ENCODE measurements at places on chromosomes 13 and 19. TPM values are rescaled to one million over a fixed set of nuclear protein-coding genes. Genes with fewer than 3 reads are reported as not detected.
A peak's percentile ranks its signal among the peaks of the same experiment; 100 is the strongest.

- DNase-seq = no peak
Measured at GRCh38 chr19:18606281-18607225, at the start of gene CRLF1. Gene CRLF1, minus strand, starts transcription at chr19:18606799. Its CDS starts 143 bp downstream, at chr19:18606656.

DNA sequence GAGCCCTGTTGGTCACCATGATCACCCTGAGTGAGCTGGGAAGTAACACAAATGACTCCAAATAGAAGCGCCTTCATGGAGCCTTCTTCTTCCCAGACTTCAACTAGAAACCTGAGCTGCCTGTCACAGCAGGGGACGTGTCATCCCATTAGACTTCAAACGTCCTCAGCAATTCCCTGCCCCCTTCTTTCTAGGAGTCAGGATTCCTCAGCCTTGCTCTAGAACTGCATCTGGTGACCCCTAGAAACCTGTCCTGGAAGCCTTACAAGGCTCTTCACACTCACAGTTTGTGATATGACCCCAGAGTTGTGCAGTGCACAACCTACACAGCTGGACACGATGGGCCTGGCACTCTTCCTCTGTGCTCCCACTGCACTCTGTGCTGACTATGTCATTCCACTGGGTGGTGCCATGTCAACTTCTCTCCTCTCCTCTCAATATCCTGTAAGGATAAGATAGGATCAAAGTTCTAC is 23.6 kb upstream of the TTYH1 start:
- DNase-seq = no peak

- DNase-seq = no peak
Measured at GRCh38 chr19:19260417-19261214, 12.5 kb downstream of the TM6SF2 start.

DNA sequence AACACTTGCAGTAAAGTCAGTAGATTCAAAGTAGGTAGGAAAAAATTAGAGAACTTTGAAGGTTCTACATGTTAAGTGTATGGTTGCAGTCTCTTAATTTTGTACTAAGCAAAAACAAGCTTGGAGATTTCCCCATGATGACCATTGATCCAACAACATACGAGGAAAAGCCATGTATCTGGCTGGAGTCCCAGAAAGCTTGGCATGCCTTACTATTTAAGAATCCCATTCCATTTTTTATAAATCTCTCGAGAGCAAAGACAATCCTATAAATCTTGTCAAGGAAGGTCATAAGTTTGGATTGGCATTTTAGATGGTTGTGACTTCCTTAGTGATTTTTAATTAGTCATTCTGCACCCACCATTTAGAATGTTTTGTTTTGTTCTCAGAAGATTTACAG is 495.9 kb downstream of the GPC5 start:
- DNase-seq = no peak

- DNase-seq = no peak
Measured at GRCh38 chr19:3565139-3565538, 7.6 kb upstream of the HMG20B start.

The SERP2 gene
- 1.1 TPM for total RNA-seq

DNA sequence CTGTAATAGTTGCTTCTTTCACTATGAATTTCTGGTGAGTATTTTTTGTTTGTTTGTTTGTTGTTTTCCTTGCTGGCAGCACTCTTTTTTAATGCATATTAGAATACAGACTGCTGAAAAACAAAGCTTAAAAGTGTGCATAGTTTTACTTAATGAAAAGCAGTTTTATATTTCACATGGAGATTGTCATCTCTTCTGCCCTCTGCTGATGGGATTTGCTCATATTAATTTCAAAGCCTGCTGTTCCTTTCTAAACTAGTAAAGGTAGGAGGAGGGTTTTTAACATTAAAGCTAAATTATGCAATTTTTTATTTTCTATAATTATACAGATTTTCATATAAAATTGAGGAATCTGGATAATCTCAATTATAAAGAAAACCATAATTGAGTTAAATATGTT is 692.6 kb upstream of the SLITRK1 start:
- DNase-seq = no peak

The OR10H1 gene
- total RNA-seq = not detected

The EXOC3L2 gene
- not detected for total RNA-seq

DNA sequence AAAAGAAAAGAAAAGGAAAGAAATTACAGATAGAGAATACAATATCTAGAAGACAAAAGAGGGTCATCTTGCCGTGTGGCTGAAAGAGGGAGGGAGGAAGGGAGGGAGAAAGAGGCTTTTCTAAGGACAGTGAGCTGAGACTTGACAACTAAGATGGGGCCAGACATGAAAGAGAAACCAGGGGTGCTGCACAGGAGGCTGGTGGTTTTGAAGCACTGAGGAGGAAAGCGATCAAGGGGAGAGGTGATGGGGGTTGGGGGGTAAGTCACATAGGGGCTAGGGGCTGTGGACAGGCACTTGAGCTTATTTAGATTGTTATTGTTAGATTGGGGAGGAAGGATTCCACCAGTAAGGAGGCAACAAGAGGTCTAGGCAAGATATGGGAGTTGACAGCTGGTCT is 17.3 kb downstream of the PNPLA6 start:
- DNase-seq = no peak

GRCh38 chr19:21322528-21322927 is 6.7 kb downstream of the ZNF708 start:
- DNase-seq = no peak

- DNase-seq = no peak
Measured at GRCh38 chr13:73924607-73925006, 209.6 kb downstream of the KLF12 start.

The TNFRSF19 gene
- not detected for total RNA-seq

GRCh38 chr19:54532528-54532927 is 29.9 kb downstream of the LAIR2 start:
- DNase-seq = peak; percentile 49

The ADPRHL1 gene
- total RNA-seq = 0.23 TPM

- DNase-seq = peak; percentile 59
Measured at GRCh38 chr13:28494778-28495537, at the start of gene FLT1. Gene FLT1, minus strand, starts transcription at chr13:28495128. Its CDS starts 285 bp downstream, at chr13:28494843.

DNA sequence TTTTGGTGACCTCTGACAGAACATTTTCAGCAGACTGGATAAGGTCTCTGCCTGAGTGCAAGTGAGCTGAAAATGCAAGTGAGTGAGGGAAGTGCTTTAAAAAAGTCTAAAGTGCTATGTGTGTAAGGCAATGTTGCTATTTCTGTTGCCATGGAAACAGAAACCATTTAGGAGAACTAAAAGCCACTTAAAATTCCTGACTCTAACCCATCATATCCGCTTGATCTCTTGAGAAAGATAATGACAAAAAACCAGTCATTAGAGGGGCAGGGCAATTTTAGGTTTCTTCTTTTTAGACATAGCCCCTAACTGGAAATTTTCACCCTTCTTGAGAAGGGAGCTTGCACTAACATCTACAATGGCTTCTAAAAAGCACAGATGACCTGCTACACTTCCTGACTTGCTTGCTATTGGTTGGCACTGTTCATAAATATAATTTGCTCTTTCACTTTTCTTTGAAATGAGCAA is at the start of gene CYSLTR2:
Gene CYSLTR2, plus strand, starts transcription at position 458 of the 468 bp plus-strand sequence. CDS start 52,889 bp downstream, outside the sequence.
- peak; percentile 18 for DNase-seq

The CASP14 gene
- not detected for total RNA-seq

DNA sequence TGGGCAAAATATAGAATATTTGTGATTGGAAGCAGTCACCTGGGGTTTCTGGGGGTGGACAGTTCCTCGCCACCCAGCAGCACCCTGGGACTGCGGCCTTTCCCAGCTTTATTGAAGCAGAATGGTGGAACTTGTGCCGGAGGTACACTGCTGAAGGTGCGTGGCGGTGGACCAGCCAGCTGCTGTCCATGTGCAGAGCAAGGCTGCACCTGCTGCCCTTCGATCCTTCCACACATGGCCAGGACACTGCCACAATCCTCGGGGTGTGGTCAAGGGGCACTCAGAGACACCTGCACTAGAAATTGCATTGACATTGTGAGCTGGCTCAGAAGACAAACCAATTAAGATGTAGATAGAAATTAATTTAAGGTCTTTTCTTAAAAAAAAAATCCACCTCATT is 11.4 kb upstream of the GPI start:
- DNase-seq = no peak

DNA sequence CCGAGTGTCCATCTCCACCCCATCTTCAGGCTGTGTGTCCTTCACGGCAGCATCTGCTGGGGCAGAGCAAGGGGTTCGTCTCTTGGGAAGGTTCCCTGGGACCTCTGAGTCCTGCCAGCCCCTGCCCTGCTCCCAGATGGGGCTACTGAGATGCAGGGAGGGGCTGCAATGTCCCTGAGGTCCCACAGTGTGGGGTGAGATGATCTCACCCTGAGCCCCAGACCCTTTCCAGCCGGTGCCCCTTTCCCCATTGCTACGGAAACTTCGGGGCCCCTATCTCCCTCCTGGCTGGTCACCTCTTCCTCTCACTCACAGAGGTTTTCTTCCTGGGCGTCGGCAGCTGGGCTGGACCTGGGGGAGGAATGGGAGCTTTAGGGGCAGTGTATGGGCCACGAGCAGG is 5.0 kb downstream of the LILRB2 start:
- no peak for DNase-seq

DNA sequence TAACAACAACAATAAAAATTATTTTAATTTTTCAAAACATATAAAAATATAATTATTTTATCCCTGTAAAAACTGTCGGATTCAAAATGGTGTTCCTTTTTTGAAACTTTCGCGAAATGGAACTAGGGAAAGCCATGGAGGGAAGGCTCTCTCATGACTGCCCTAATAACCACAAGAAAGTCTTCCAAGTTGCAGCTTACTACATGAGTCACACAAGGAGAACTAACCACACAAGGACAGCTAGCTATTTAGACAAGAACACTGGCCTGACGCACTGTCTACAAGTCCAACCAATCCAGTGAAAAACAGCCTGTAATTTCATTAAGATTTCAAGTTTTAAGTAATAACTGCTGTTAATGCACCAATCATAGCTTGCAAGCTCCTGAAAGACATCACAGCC is 319.2 kb upstream of the PCDH9 start:
- no peak for DNase-seq

GRCh38 chr13:79654520-79654919 is 173.6 kb downstream of the NDFIP2 start:
- DNase-seq = no peak

The ZNF44 gene
- 6.1 TPM for total RNA-seq

DNA sequence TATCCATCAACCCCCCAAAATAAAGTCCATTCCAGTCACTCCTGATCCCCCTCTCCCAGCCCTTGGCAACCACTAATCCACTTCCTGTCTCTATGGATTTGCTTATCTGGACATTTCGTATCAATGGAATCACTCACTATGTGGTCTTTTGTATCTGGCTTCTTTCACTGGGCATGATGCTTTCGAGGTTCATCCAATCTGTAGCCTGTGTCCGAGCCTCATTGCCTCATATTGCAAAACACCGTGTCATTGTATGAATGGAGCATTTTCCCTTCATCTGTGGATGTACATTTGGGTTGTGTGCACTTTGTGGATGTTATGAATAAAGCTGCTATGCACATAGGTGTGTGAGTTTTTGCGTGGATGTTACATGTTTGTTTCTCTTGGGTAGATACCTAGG is 1.4 kb upstream of the FZR1 start:
- DNase-seq = no peak

Measured in activated CD8-positive, alpha-beta T cell treated with anti-CD3 and anti-CD28 coated beads for 36 hours (primary cell).